Activated CD4-positive, alpha-beta memory T cell treated with anti-CD3 and anti-CD28 coated beads for 36 hours (primary cell): ENCODE measurements at places on chromosomes 13 and 19. TPM values are rescaled to one million over a fixed set of nuclear protein-coding genes. Genes with fewer than 3 reads are reported as not detected.

- DNase-seq = no peak
Observed at GRCh38 chr13:73571376-73571775, 512.6 kb downstream of the KLF5 start.

DNA sequence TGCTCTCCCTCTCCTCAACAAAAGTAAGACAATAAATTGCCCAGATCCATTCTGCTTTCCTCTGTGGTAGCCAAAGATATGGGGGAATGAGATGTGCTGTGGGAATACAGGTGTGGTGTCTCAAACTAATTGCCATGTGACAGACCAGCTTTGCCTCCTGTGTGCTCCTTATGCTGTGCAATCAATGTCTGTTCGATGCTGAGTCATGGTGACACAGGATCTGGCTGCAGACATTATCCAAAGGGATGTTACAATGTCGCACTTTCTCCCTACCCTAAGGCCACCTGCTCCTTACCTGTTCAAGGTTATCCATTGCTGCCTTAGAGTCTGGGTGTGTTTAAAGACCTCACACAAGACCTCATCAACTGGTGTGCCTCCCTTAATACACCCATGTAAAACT, 32.5 kb downstream of the FGF14 start:
- no peak for DNase-seq

- no peak for DNase-seq
Observed at GRCh38 chr13:39599842-39600241, 3.2 kb downstream of the LHFPL6 start.

DNA sequence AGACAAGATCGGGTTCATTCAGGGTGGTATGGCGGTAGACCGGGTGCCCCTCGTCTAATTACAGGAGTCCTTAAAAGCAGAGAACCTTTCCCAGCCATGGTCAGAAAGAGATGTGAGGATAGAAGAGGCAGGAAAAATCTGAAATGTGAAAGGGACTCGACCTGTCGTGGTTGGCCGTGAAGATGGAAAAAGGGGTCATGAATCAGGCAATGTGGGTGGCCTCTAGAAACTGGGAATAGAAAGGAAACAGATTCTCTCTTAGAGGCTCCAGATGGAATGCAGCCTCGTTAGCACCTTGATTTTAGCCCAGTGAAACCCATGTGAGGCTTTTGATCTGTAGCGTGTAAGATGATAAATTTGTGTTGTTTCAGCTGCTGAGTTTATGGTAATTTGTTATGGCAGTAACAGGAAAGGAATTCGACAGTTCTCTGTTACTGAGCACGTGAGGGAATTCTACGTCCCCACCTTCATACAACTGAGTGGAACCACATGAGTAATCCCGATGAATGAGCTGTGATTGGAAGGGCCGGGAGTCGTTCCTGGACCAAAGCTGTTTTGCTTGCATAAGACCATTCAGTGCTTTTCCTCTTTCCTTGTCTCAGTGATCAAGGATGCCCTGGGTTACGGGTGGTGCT, 11.0 kb upstream of the CA11 start:
- DNase-seq = no peak

DNA sequence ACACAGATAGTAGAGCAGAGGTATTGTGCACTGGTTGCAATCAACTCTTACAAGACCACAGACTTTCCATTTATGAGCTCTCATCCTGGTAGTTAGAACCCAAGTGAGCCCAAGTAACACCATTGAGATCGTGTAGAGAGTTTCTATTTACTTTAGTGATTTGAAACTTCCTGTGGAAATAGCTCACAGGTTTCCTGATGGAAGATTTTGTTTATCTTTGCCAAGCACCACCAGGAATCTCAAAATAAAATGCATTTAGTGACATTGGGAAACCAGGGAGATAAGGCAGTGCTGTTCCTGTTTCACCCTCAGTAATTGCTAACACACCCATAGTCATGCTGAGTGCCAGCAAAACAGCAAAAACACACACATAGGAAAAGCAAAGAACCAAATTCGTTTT, 102.5 kb downstream of the FLT1 start:
- no peak for DNase-seq

DNA sequence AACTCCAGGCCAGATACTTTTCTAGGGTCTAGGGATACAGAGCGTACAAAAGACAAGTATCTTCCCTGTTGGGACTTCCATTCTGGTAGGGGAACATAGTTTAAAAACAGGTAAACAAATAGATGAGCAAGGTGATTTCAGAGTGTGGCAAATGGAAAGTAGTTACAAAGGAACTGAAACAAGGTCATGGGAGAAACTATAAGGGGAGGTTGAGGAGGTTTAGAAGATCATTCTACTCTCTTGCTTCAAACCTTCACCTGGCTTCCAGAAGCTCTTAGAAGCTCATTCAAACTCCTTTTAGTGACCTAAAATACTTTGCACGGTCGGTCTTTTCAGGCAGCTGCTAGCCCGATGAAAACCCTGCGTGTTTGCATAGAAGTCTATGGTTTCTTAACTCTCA, 9.1 kb downstream of the FFAR2 start:
- DNase-seq = no peak

GRCh38 chr13:109867766-109868165, 81.4 kb upstream of the IRS2 start:
- DNase-seq = no peak

GRCh38 chr19:41350735-41351338, 2.9 kb downstream of the TGFB1 start:
- peak; percentile 23 for DNase-seq

DNA sequence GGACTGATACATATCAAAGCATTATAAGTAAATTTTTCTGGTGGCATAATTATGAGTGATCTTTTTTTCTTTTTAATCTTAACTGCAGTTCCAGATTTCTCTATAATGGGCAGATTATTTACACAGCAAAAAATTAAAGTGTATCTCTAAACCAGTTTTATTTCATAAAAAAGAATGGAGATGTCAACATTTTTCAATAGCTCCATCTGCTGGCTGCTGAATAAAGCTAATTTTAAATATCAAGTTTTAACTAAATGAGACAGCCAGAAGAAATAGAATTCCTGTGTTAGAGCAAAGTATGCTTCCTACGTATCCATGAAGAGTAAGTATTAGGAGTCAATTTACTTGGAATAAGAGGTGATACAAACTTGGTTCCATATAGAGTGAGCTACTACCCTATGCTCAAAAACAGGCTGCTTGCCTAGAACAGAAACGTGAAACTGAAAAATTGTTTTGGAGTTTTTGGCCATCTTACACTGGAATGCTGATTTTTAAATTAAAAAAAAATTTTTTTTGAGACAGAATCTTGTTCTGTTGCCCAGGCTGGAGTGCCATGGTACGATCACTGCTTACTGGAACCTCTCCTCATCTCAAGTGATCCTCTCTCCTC, 5.0 kb upstream of the PDS5B start:
- DNase-seq = no peak

DNA sequence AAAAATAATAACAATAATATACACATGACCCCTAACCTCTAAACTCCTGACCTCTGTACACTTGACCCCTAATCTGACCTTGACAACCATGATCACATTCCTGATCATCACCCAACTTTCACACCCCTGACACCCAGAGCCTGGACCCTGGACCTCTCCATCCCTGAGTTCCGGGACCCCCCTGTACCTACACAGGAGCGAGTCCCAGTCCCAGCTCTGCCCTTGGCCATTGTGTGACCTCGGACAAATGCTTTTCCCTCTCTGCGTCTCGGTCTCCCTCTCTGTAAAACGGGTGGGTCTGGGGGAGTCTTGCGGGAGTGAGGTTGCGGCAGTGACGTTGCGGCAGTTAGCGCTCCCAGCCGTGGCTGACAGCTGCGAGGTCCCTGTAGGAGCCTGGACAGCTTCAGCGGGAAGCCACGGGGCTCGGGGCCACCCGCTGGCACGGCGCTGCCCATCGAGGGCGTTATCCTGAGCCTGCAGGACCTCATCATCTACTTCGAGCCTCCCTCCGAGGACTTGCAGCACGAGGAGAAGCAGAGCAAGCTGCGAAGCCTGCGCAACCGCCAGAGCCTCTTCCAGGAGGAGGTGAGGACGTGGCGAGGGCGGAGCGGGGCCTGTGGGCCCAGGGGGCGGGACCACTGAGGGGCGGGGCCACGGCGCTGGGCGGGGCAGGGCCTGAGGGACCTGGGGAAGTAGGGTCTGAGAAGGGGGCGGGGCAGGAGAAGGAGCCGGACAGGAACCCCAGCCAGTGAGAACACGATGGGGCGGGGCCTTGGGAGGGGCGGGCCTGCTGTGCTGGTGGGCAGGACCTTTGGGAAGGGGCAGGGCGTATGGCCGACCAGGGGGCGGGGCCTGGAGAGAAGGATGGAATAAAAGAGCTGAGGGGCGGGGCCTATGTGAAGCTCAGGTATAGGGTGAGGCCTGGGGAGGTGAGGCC, 19.2 kb downstream of the RYR1 start:
- peak; percentile 36 for DNase-seq

DNA sequence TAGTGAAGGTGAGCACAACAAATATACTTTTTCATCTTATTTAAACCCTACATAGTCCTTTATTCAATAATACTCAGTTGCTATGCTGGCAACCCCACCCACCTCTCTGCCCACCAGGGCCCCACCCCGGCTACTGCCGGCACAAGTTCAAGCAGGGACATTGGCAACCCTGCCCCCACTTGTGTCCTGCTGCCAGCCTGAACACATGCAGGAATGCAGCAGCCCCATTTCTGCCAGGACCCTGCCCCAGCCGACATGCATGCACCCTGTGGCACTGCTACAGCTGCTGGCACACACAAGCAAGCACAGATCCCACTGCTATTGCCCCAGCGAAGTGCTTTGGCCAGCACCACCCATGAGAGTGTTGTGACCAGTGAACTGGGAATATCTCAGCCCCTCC, 289.8 kb downstream of the COG6 start:
- no peak for DNase-seq

GRCh38 chr19:51687791-51688670, 5.1 kb upstream of the SPACA6 start:
- DNase-seq = no peak

DNA sequence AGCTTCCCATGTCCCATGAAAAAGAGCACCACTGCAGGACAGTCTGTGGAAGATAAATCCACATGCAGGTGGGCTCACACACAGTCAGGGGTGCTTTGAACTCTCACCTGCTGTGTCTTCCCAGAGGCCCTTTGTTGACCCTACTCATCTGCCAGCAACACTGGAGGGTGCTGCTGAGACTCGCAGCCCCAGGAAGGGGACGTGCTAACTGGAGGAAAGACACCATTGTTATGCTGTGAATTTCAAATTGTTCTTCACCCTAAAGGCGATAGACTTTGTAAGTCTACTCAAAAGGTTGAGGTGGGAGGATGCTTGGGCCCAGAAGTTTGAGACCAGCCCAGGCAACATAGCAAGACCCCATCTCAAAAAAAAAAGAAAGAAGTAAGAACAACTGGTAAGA, 107.3 kb upstream of the SERP2 start:
- no peak for DNase-seq

Gene USF2
- 117 TPM for total RNA-seq

Gene ZSCAN4
- total RNA-seq = not detected

Gene LINGO3
- not detected for total RNA-seq

Gene SRRM5
- 0.59 TPM for total RNA-seq

Gene C3
- total RNA-seq = 1.2 TPM

Gene IZUMO2
- not detected for total RNA-seq

Gene PLPPR3
- not detected for total RNA-seq

Gene MYDGF
- total RNA-seq = 74.7 TPM

Gene TSSK6
- 4.7 TPM for total RNA-seq

Gene PLIN4
- 0.02 TPM for total RNA-seq

Gene METTL21C
- not detected for total RNA-seq

Gene KLHL1
- total RNA-seq = not detected
